Small intestine (tissue), 16 donors: ENCODE measurements at places on chromosomes 4 and X.

GRCh38 chrX:111743316-111743715 lies 62.3 kb downstream of the ALG13 start:
- DNase-seq, result no peak

- no peak for DNase-seq
Measured at GRCh38 chrX:19177721-19178120, 55.5 kb upstream of the ADGRG2 start.

DNA sequence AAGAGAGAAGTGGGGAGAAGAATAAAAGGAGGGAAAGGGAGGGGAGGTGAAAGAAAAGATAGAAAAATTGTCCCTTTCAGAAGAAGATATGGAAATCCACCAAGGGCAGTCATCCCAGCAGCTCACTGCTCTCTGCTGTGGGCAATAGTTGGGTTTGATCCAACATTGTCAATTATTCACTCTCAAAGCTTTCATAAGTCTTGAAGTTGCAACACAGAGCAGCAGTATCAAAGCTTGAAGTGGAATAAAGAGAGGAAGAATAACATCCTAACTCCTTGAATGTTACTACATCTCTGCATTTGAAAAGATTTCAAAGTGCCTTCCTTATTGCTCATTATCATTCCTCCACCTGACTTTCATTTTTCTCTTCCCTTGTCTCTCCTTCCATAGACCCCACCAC lies 62.3 kb upstream of the HHIP start:
- no peak for DNase-seq

GRCh38 chrX:153669901-153670731 lies 3.5 kb downstream of the PNCK start:
- no peak for DNase-seq

- no peak for DNase-seq
Measured at GRCh38 chr4:173485164-173485563, 44.9 kb downstream of the HAND2 start.

GRCh38 chrX:51855698-51856097 lies 37.7 kb upstream of the MAGED1 start:
- no peak for DNase-seq

- no peak for DNase-seq
Measured at GRCh38 chr4:113181289-113182007, 132.0 kb downstream of the ANK2 start.

DNA sequence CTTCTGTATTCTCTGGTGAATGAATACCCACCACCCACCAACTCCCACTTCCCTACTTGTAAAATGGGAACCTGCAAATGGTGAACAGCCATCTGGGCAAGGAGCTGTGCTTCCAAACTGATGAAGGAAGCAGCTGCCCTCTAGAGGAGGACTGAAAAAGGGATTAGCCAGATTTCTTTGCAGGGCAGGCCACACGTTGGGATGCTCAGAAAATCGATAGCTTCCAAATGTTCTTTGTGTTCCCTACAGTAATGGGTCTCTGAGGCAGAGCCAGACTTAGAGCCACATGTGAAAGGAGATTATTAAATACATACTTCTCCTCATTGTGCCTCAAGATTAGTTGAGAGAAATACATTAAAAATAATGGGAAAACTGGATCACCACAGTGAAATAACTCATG lies 39.3 kb upstream of the LPAR4 start:
- DNase-seq, result no peak

DNA sequence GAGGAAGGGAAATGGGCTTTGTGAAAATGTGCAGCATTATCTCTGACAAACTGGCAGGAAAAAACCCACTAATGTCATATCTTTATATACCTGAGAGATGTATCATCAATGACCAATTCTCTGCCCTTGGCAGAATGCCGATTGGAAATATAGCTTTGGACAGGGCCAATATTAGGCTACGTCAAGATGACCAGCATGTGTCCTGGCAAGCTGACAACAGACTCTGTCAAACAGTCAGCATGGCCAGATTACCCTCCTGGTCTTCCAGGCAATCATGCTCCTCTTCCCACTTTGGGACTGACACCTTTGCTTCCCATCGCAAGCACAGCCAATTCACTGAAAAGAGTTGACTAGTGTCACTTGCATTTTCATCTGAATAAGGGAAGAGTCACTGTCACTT lies 57.0 kb downstream of the SORBS2 start:
- DNase-seq, result no peak

GRCh38 chr4:127788517-127788916 lies 6.4 kb downstream of the HSPA4L start:
- DNase-seq, result peak; percentile 11

GRCh38 chrX:53135581-53135980 lies 41.6 kb downstream of the KANTR start:
- no peak for DNase-seq

GRCh38 chr4:144611850-144612249 lies 34.1 kb upstream of the HHIP start:
- DNase-seq, result no peak

GRCh38 chrX:155959018-155959587 lies 38.4 kb upstream of the IL9R start:
- DNase-seq, result no peak

DNA sequence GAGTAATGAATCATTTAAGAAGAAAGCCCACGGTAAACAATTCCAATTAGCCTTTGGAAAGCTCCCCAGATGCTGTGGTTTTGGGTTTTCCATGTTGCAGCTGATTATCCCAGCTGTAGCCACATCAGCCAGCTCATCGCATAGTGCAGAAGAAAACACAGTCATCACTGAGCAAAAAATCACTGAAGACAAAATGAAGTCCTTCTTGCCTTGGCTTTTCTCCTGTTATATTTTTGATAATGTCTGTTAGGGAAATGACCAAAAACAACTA lies 193.0 kb upstream of the C1QTNF7 start:
- DNase-seq, result no peak

- DNase-seq, result no peak
Measured at GRCh38 chrX:107507093-107507743, 57.8 kb downstream of the FRMPD3 start.

- DNase-seq, result no peak
Measured at GRCh38 chr4:141684785-141685184, 48.4 kb downstream of the IL15 start.

DNA sequence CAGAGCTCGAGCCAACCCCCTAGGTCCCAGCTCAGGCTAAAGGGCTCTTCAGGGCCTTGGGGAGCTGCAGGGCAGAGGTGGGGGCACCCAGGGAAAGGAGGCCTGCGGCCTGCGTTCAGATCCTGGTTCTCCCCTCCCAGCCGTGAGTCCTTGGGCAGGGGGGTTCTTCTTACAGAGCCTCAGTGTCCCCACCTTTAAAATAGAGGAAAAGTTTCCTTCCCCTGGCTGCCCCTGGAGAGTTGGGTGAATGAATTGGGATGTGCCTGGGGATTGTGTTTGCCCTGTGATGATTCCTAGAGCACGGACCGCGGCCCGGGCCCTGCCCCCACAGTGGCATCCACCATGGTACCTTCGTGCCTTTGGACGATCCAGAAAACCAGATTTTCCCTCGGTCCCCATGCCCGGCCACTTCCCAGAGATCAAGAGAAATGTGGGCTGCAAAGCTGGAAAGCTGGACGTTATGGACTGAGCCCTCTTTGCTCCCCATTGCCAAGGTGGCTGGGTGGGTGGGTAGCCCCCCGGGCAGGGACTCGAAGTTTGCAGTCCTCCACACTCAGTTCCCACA lies 11.4 kb downstream of the HTRA3 start:
- no peak for DNase-seq

- no peak for DNase-seq
Measured at GRCh38 chr4:123325241-123325681, 71.3 kb upstream of the SPRY1 start.

DNA sequence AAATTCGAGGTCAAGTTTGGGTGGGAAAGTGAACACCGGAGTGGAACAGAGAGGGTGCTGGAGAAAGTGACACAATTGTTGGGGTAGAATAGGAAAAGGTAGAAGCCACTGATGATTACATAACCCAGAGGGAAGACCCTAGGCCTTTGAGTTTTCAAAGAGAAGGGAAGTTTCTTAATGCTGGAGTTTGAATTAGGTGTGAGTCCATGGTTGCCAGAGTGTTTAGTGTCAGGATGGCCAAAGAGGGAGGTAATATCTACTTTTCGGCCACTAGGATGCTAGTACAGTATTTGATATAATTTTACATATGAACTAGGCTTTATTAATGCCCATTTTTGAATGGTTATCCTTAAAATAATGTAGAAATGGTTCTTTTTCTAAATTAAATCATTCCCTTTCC lies 5.4 kb downstream of the BCORL1 start:
- DNase-seq, result no peak

DNA sequence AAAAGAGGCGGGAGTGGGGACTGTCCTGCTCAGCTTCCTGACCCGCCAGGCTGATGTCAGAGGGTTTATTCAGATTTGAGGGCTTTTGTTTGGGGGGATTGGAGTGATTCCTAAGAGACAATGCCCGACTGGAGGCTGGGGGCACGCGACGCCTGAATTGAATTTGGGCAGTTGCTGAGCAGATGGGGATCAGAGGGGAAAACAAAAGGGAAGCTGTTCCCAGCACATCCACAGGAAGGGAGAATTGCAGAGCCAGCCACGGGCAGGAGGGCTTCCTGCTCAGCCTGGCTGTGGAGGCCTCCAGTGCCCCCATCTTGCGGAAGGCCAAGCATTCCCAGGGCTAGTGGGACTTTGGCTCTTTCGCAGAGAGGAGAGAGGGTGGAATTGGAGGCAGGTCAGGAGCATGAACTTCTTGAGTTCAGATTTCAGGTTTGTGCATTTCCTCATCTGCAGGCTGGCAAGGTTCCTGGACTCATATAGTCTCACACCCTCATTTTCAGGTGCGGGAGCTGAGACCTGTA lies 162.8 kb downstream of the NHS start:
- DNase-seq, result peak; percentile 75

GRCh38 chrX:44162964-44163475 lies 180.5 kb downstream of the EFHC2 start:
- DNase-seq, result no peak

DNA sequence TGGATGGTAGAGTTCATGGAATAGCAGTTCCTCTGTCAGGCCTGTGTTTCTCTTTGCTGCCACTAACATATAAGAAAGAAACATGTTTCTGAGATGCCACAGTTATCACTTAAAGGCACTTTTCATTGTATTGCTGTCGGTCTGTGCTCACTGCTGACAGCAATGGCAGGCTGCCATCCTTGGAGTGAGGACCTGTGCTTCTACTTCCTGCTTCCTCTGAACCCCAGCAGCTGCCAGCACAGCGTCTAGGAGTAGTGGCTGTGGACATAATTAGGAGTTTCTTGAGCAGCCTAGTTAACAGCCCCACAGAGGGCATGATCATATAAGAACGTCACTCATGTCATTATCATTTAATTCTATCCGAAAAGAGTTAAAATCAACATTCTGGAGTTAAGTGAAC lies 30.5 kb downstream of the F11 start:
- DNase-seq, result peak; percentile 6

DNA sequence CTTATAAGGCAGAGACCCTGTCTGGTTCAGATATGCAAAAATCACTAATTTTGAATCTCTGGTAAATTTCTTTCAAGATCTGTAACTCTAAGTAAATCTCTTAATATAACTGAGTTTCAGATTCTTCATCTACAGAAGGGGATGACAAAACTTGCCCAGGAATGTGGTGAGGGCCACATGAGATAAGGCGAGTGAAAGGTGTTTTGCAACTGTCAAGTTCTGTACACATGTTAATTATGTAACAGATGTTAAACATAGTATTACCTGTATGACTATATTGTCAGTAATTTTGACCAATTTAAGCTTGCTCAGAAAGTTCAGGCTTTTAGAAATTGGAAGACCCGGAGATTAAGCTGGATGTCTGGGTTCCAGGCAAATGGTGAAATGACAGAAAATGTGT lies 549 bp upstream of the GLRB start:
- DNase-seq, result no peak

GRCh38 chr4:70463335-70463734 lies 8.7 kb upstream of the MUC7 start:
- no peak for DNase-seq
